Regular cardiac myocyte (primary cell): ENCODE measurements at places on chromosomes 3 and 15. TPM values are rescaled to one million over a fixed set of nuclear protein-coding genes. Genes with fewer than 3 reads are reported as not detected.

Gene AGBL1
- not detected in 2 replicates for total RNA-seq

Gene CDV3
- 182 and 192 TPM in 2 replicates for total RNA-seq

Gene LRRC31
- total RNA-seq: not detected in 2 replicates

Gene GP9
- total RNA-seq: not detected in 2 replicates

Gene ACTC1
- not detected in 2 replicates for total RNA-seq

Gene AMT
- 0.38 and 0.85 TPM in 2 replicates for total RNA-seq

Gene DLEC1
- total RNA-seq: 0.28 TPM in 1 of 2 replicates, not detected in the other

Gene PLSCR2
- not detected in 2 replicates for total RNA-seq

Gene PIERCE2
- 2.1 and 4.2 TPM in 2 replicates for total RNA-seq

Gene EPHB1
- total RNA-seq: 0.56 and 1.5 TPM in 2 replicates

Gene SPESP1
- total RNA-seq: 3.3 and 4.2 TPM in 2 replicates

Gene FOXL2NB
- total RNA-seq: under 0.01 TPM in 2 replicates

Gene FBXO40
- not detected in 2 replicates for total RNA-seq

Gene C3orf22
- not detected in 2 replicates for total RNA-seq

Gene ROPN1
- total RNA-seq: not detected in 2 replicates

Gene LIPC
- total RNA-seq: under 0.01 and 0.85 TPM in 2 replicates

Gene NANOGP8
- not detected in 2 replicates for total RNA-seq

Gene FBXW12
- total RNA-seq: 0.28 TPM in 1 of 2 replicates, not detected in the other

Gene GPR27
- total RNA-seq: 0.28 TPM in 1 of 2 replicates, not detected in the other

Gene IQCF5
- total RNA-seq: not detected in 2 replicates

Gene SLC28A1
- total RNA-seq: under 0.01 TPM in 1 of 2 replicates, not detected in the other

Gene CKMT1B
- 0.85 TPM in 1 of 2 replicates, not detected in the other for total RNA-seq

Gene SPCS1
- total RNA-seq: 71.6 and 96.6 TPM in 2 replicates

Gene ITIH1
- 0.56 TPM in 1 of 2 replicates, not detected in the other for total RNA-seq

Gene UNC13C
- not detected in 2 replicates for total RNA-seq

Gene MEGF11
- not detected in 2 replicates for total RNA-seq

Gene FAM43A
- total RNA-seq: 33.4 and 78.9 TPM in 2 replicates

Gene OSTN
- 8.7 and 10.4 TPM in 2 replicates for total RNA-seq

Gene CCNB2
- 5.1 and 57.3 TPM in 2 replicates for total RNA-seq

Gene ROBO2
- under 0.01 TPM in 2 replicates for total RNA-seq

Gene HRG
- not detected in 2 replicates for total RNA-seq
